SK-N-MC (cell line): ENCODE measurements at places on chromosomes 11 and 22.

- no peak for DNase-seq
Measured at GRCh38 chr11:130439160-130439519, 9.3 kb upstream of the ADAMTS15 start.

DNA sequence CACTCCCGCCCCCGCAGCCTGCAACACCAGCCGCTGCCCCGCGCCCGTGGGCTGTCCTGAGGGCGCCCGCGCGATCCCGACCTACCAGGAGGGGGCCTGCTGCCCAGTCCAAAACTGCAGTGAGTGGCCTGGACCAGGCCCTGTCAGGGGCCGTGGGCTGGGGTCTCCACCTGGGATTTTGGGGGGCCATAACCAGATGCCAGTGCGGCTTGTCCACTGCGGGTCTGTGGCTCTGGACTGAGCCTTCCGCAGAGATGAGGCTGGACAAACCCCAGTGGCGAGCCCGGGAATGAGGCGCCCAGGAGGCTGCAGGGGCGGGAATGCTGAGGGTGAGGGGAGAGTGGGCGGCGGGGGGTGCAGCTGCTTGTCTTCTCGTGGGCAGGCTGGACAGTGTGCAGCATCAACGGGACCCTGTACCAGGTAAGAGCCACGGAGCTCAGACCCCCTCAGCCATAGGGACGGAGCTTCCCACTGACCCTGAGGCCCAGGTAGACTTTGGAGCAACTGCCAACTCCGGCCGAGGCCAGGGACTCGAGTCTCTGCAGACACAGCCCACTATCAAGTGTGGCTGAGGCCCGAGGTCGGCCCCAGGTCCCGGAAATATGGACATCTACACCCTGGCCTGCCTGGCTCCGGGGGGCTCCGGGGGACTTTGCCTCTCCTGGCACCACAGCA is 24.8 kb upstream of the MUC5B start:
- DNase-seq = no peak

DNA sequence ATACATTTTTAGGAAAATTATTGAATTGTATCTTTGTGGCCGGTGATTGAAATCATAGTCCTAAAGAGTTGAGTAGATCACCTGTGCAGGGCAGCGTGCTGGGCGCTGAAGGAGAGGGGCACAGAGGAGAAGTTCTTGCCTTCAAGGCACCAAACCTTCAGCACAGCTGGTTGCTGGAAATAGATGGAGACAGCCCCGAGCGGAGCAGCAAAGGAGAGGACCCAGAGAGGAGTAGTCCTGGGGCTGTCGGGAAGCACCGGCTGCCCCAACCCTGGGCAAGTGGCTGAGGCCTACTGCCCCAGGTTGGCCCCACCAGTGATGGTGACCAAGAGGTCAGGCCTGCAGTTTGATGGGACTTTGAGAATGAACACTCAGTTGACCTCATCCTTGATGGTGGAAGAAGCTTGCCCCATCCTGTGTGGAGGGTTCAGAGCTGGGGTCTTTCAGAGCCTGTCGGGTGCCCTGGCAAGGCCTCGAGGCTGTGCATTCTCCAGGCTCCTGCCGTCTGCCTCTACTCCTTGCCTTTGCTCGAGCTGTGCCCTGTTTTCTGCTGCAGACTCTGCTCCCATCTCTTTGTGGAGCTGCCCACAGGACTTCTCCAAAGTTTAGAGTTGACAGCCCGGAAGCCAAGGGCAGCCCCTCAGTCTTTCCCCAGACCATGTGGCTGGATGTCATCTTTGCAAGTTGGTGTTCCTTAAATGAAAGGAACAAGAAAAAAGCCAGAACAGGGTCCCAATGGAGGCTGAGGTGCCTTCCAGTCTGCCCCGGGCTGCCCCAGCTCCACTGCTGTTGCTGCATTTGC is 285.1 kb downstream of the TBC1D22A start:
- no peak for DNase-seq

DNA sequence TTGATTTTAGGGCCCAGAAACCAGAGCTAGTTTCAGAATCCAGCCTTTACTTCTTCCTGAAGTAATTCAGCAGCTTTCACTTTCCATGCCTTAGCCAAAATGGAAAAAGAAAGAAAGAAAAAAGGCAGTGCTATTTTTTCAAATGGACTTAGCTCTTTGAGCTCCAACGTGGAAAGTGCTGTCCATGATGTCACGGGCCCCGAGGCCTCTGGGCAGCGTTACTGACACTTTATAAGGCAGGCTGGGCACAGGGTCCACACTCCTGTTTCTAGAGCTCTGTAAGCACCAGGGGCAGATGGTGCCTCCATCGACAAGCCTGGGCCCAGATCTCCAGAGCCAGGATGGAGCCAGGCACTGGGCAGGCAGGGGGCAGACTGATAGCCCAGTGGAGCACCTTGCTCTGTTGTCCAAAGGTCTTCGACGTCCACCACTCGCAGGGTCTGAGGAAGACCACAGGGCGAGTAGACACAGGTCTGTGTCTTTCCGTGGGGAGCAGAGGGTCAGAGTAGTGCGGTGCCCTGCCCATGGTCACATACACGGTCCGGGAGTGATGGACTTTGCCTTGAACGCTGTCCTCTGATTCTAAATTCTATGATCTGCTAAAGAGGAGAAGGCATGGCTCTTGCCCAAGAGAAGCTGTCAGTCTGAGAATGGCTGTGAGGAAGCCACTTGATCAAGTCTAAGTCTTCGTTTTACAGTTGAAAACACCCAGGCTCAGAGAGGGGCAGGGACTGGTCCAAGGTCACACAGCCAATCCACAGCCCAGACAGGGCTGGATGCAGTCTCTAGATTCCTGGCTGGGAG is 22.0 kb upstream of the WNT11 start:
- no peak for DNase-seq

DNA sequence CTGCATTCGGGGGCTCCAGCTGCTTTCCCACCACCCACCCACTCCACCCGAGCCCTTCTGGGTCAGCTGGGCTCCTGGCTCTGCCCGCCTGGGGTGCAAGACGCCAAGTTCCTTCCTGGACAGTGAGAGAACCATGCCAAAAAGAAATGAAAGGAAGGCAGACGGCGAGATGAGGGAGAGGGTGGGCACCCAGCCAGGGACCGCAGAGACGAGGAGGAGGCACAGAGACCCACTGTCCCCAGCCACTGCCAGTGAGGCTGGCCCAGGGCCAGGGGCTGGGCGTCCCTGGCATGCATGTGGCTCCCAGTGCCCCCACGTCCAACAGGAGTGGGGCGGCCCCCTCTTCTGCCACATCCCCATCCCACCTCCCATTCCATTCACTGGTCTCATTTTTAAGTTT is 10.8 kb upstream of the CD81 start:
- DNase-seq = no peak

GRCh38 chr22:43291381-43291780 is 51.8 kb downstream of the SCUBE1 start:
- DNase-seq = no peak

DNA sequence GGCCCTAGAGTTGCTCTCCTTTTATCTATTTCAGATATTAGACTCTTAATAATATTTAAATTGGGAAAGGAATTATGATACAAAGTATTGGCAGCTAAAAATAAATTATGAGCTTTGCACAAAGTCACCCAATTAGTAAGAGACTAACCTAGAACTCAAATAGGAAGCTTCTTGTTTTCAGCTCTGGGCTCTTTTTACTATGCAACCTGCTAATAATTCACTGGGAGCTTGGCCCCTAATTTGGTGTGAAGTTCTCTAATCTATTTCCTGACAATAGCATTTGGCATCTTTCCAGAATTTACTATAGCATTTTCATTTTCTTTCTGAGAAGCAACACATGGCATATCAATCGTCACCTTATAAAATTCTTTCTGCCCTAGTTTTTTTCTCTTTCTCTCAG is 727.7 kb upstream of the ANO5 start:
- DNase-seq = no peak

DNA sequence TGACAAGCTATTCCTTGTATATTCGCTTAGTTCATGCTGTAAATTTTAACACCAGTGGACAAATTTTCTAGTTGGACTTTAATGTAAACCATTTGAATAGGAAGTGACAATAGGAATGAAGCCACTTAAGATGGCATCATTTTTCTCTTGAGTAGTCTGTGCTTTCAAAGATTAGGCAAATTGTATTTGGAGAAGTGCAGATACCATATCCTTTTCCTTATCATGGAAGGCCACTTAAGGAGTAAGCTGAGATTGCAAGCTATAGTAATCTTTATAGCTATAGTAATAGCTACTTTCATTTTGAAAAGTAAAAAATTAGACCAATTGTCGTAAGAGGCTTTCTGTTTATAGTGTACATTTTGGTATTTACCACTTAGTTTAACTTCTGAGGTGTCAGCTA is 12.8 kb downstream of the CAPRIN1 start:
- no peak for DNase-seq

- DNase-seq = no peak
Measured at GRCh38 chr22:41768430-41768829, 32.0 kb upstream of the CCDC134 start.

- DNase-seq = no peak
Measured at GRCh38 chr11:1876361-1877063, 15.2 kb downstream of the PRR33 start.

GRCh38 chr22:33515795-33516194 is 404.5 kb downstream of the LARGE1 start:
- DNase-seq = no peak

DNA sequence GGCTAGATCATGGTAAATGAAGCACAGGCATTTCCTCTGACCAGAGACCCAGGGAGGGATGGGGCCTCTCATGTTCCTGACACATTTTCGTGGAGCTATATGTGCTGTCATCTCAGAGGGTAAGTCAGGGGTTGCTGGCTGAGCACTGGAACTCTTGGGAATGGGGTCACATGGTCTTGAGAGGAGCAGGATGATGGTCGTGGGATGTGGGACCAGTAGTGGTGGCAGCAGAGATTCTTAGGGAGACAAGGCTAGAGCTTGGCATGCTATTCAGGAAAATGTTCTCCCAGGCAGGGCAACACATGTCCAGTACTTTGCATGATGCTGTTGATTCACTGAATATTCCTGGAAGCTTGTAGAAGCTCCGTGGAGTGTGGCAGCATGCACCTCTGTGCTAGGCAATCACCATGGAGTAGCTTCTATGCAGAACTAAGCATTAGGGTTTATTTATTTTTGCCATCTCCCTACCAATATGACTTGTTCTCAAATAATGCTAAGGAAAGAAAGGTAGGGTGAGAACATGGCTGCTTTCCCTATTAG is 31.4 kb upstream of the TTC12 start:
- no peak for DNase-seq

DNA sequence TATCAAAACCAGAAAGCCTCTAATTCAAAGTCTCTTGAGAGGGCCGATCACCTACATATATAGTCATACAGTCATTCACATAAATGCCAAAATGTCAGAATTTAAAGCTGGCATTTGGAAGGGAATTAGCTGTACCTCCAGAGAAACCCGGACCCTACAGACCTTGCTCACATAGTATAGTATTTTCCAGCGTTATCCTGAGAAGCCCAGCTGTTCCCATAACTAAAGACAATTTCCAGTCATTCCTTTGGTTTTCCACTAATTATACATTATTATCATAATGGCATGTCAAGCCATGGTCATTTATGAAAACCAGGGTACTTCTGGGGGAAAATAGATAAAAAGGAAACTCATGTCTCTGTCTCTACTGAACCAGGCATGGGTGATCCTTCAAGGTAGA is 53.6 kb downstream of the FZD4 start:
- no peak for DNase-seq

DNA sequence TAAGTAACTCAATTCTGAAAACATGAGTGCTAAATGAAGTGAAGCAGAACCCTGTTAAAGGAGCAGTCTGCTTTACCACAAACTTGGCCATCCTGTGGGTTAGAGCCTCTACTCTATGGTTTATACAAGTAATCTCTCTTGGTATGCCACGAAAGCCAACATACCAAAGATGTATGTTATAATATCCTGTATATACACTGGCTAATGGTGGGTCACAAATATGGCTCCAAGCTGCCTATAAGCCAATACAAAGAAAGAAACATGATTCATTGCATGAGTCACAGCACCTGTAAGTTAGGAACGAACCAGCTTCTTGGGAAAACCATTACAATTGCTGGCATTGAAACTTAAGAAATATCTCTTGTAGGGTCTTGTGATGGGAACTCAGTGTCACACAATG is 16.1 kb downstream of the XRRA1 start:
- DNase-seq = no peak

DNA sequence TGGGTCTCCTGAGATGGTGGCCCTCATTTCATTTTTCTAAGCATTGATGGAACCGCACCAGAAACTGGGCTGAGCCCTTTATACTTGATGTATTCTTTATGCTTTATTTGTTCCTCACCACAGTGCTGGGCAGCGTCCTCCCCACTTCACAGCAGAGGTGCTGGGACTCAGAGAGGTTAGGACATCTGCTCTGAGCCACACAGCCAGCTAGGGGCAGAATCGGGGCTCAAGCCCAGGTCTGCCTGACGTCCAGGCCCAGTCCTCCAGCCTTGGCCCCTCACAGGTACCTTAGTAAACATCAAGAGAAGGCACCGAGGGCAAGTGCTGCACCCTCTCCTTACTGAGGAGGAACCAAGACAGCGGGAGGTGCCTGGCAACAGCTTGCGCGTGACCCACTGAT is 20.2 kb upstream of the SHISAL1 start:
- DNase-seq = no peak

GRCh38 chr11:62075438-62075837 is 48.4 kb upstream of the INCENP start:
- no peak for DNase-seq

DNA sequence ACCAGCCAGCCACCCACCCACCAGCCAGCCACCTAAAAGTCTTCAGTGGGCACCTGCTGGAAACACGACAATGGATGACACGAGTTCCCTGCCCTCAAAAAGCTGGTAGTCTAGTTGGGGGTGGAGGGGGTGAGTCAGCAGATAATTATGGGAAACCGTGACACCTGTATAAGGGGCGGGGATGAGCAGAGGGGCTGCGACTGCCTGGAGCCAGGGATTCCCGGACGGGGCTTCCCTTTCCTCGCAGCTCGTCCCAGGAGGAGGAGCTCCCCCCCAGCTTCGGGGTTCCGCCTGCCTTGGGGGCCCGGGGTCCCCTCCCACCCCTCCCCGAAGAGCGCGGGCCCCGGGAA is 2.3 kb upstream of the RTN4RL2 start:
- DNase-seq = no peak

- no peak for DNase-seq
Measured at GRCh38 chr11:27995083-27995482, 112.9 kb downstream of the KIF18A start.

DNA sequence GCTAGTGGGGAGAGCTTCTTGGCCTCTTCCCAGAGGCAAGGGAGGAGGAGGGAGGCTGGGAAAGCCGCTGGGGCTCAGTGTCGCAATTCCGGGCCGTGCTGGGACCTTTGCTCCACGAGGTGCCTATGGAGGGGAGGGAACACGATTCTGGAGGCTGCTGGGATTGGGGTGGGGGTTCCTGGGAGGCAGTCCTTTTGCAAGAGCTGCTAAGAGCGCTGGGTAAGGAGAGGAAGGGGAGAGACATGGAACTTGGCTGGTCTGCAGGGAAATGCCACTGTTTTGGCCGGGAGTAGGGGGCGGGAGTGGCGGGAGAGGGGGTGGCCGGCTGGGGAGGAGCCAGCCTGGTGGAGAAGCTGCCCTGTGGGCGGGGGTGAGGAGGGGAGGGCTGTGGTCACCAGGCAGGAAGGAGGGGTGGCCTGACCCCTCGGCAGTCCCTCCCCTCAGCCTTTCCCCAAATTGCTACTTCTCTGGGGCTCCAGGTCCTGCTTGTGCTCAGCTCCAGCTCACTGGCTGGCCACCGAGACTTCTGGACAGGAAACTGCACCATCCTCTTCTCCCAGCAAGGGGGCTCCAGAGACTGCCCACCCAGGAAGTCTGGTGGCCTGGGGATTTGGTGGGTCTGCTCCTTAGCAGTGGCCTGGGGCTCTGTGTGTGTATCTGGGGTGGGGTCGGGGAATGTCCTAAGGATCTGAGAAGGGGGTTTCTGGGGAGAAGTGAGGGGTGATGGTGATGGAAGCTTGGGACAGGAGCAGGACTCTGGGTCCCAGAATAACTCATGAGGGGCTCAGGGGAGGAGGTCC is at the start of gene NR1H3:
TSS of gene NR1H3 (plus strand) at position 480 of the 800 bp plus-strand sequence. CDS start 1,221 bp downstream, outside the sequence.
- DNase-seq = no peak

GRCh38 chr11:726278-727220 is 20.5 kb downstream of the EPS8L2 start:
- DNase-seq = no peak
